ENCODE measurements at places on chromosomes 5 and 9.

DNA sequence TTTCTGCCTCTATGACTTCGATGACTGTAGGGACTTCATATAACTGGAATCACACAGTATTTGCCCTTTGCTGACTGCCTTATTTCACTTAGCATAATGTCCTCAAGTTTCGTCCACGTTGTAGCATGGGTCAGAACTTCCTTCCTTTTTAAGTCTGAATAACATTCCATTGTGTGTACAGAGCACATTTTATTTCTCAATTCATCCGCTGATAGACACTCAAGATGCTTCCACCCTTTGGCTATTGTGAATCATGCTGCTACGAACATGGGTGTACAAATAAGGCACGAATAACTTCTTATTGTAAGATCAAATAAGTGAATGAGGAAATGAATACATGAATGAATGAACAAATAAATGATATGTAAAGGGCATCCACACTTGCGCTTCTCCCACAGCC, 13.0 kb downstream of the BARX1 start:
- no peak for DNase-seq

- DNase-seq: no peak
Measured at GRCh38 chr5:133919148-133920136, 49.0 kb downstream of the C5orf15 start.

- peak; percentile 63 for DNase-seq
Measured at GRCh38 chr9:89594811-89595550, 9.8 kb upstream of the GADD45G start.

DNA sequence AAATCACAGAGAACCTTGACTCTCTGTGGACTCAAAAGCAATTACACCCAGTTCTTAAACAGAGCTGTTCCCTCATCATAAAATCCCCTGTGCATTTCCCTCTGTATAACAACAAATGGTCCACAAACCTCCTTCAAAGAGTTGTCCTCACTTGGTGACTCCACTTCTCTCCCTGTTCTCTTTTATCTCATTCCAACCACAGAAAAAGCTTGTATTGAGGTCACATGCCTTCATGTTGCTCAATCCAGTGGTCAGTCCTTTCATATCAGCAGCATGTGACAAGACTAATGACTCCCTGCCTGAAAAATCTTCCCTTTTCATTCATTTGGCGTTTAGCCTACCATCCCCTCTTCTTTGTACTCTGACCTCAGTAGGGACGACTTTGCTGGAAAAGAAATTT, 158.0 kb downstream of the DEPDC1B start:
- DNase-seq: no peak

- DNase-seq: no peak
Measured at GRCh38 chr5:137718611-137719010, 17.3 kb downstream of the KLHL3 start.

DNA sequence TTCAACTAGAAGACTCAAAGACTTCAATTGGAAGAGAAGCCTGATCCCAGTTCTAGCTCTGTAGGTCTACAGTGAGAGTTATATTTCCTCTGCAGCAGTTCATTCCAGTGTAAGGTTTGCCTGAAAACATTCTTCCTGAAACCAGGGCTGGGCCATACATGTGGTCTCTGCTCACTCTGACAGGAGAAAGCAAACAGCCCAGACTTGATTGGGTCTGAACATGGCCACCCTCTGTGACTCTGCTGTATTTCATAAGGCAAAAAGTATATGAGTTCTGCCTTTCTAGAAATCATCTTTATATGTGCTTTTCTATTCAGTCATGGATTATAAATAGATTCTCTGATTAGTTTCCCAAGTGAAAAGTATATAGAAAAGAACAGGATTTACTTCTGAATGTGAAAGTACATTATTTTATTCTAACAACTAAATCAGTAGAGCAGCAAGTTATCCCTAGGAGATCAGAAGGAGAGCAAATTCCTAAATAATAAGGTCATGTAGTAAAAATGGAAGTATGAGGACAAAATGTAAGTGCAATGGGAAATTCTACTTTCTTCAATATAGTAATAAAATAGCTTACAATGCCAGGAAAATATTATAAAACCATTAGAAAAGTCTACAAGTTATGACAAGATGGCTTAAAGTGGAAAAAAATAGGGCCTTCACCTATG, 144.3 kb downstream of the EFNA5 start:
- DNase-seq: peak; percentile 56

- DNase-seq: peak; percentile 55
Measured at GRCh38 chr5:136457390-136458013, 92.2 kb upstream of the TRPC7 start.

- peak; percentile 92 for DNase-seq
Measured at GRCh38 chr5:104646416-104646815, 1083.8 kb upstream of the NUDT12 start.

- DNase-seq: no peak
Measured at GRCh38 chr9:134940236-134941208, 22.8 kb upstream of the FCN1 start.

DNA sequence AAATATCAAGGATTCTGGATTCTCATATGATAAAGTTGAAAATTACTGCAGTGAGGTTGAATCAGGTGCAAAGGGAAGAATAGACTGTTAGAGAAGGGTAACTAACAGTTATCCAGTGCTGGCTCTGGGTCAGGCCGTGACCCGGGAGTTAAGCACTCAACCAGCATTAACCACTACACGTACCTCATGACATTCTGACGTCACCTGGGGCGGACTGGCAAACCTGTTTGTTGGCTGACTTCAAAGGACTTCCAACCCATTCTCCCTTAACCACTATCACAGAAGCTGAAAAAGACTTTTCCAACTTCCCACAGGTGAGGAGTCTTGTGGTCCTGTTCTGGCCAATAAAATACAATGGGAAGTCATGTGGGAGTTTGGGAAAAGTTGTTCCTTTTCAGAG, 268.9 kb downstream of the ENC1 start:
- DNase-seq: no peak

- DNase-seq: peak; percentile 72
Measured at GRCh38 chr9:132241840-132242620, 80.2 kb downstream of the NTNG2 start.

DNA sequence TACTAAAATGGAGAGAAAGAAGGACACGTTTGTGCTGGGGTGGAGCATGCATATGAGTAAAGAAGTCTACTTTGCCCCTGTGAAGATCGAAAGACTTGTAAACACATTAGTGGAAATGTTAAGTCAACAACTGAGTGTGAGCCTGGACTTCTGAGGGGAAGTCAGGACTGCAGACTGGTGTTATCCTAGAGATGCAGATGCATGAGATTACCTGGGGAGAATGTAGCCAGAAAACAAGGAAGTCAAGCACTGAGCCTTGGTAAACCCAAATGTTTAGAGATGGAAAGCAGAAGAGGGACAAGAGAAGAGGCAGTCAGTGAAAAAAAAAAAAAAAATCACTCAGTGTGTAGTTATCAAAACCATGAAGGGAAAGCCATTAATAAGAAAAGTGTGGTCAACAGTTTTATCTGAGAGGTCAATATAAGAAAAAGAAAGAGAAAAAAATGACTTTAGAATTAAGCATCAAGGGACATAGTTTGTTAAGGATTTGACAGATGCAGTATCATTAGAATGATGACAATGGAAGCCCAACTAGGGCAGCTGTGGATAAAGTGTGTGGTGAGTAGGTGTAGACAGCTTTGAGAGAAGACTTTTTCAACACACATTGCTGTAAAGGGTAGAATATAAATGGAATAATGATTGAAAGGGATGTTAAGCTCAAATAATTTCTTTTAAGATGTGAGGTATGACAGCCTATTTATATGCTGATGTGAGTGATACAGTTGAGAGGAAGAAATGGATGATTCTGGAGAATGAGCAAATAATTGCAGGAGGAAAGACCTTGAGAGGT, 22.2 kb downstream of the JAKMIP2 start:
- peak; percentile 77 for DNase-seq

GRCh38 chr5:40623480-40624420, 56.0 kb upstream of the PTGER4 start:
- DNase-seq: no peak

DNA sequence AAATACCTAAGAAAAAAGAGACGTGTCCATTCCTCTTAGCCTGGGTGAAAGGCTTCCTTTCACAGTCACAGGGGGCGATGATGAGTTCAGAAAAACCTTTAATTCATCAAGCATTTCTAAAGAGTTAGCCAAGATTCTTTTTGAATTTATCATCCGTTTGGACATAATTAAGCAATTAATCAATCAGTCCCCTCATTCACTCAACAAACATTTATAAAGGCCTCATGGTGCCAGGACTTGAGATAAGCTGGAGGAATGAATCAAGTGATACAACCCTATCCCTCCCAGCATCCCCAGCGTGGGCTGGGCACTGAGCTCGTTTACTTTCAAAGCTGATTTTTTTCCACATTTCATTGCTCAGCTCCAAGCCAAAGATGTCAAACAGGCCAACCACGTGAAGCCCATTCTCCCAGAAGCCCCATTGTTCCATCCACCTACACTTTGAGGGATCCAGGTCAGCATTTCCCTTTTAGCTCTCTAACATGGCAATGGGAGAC, 140.5 kb downstream of the SLIT3 start:
- no peak for DNase-seq

- DNase-seq: peak; percentile 48
Measured at GRCh38 chr5:98349251-98349989, 424.0 kb upstream of the RGMB start.

GRCh38 chr5:38925154-38925925, 79.5 kb downstream of the OSMR start:
- no peak for DNase-seq

DNA sequence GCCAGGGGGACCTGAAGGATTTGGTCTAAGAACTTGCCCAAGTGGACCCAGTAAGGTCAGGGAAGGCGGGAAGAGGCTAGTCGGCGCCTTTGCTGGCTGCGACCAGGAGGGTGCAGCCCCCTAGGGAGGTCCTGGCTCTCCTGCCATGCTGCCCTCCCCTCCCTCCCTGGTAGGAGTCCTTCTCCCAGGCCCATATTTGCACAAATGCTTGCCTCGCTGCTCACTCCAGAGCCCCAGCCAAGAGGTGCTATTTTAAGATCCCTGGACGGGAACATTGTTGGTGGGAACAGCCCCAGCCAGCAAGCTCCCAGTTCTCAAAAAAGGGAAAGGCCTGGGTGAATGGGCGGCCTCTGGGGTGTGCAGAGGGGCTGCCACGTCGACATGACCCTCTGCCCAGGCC, 4.3 kb upstream of the IL17B start:
- no peak for DNase-seq

DNA sequence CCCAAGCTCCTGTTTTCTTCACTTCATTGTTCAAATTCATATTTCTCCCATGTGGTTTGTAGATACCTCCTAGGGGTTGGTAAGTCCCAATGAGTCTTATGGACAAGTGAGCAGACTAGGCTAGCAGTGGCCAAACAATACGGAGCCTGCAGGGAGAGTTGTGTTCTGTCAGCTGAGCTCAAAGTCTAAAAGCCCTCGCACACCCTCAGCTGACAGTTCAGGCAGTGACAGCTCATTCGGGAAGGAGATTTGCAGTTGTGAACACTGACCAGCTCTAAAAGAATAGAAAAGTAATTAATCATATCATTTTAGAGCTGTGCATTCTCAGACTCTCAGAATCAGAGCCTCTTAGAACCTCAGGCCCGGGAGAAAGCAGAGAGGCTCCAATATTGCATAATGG, 95.1 kb downstream of the SH3TC2 start:
- DNase-seq: no peak

DNA sequence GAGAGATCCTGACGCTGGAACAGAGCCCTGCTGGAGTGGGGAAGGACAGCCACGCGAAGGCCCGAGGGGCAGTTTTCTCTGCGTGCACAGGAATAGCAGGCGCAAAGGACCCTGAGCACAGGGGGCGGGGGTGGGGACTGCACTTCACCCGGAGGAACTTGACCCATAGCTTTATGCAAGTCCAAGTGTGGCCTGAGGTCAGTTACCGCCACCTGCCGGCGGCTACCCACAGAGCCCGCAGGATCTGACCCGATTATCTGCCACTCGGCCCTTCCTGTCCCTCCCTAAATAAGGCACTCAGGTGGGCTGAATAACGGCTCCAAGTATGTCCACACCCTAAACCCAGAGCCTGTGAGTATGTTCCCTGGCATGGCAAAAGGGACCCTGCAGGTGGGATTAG, 65.4 kb upstream of the FCN1 start:
- DNase-seq: no peak

- DNase-seq: no peak
Measured at GRCh38 chr5:92879806-92880543, 701.0 kb downstream of the NR2F1-AS1 start.

DNA sequence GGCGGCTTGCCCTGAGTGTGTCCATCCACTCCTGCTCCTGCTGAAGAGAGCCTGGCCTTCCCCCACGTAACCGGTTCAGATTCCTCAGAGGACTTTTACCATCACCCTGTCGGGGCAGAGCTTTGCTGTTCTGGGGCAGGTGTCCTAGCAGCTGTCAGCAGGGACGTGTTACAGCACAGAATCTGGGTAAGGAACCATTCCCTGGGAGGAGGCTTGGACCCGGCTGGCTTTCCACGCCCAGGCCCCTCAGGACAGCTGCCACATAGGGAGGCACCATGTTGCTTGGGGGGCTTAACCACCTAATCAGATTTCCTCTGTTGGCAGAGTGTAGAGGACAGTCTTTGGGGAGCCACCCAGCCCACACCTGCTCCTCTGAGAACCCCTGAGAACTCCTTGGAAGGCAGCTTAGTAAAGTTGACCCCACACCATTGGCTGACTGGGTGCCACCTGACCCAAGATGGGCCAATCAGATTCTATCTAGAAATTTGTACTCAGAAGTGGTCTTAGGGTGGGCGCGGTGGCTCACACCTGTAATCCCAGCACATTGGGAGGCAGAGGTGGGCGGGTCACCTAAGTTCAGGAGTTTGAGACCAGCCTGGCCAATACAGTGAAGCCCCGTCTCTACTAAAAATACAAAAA, 23.3 kb upstream of the EEIG1 start:
- DNase-seq: no peak

DNA sequence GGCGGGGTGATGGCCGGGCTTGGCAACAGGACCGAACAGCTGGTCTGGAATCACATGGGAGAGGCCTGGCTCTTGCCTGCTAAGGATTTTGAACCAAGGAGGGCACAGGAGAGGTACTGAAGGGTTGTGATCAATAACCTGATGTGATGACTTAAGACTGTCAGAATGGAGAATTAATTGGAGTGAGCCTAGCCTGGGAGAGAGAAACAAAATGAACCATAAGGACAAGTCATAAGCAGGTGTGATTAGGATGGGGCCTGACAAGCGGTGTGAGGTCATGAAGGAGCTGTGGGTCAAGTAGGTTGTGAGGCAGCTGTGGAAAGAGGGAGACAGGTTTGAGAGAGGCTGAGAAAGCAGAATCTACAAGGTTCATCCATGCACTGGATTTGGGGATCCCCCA, 104.6 kb downstream of the MED10 start:
- no peak for DNase-seq

DNA sequence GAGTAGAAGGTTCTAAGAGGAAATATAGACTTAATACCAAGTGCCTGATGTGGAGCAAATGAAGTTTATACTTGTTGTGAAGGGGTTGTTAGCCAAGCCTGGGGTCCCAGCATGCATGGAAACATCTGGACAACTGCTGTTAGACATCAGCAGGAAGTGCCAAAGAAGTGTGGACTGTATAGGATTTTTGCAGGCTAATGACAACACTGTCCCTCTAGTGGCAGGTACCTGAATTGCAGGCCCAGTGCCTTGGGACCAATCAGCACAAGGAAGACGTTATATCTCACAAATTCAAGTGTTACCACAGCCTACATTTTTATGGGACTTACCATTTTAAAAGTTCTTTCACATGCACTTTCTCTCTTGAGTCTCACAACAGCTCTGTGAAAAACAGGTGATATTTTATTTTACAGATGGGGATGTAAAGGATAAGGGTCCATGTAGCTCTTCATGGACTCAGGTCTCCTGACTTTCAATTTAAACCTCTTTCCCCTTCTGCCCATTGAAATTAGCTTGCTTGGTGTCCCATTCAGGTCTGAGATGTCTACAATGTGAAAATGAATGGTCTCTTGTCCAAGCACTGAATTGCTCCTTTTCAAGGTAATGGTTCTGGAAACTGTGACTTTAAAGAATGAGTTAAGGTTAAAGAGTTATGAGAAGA, 89.0 kb upstream of the MAP1B start:
- DNase-seq: peak; percentile 52
